Suprapubic skin (tissue), 4 donors: ENCODE measurements at places on chromosomes 6 and 20.

GRCh38 chr20:47392721-47393073 is 36.2 kb upstream of the ZMYND8 start:
- DNase-seq = no peak

- DNase-seq = no peak
Observed at GRCh38 chr6:97000138-97000537, 75.6 kb downstream of the KLHL32 start.

GRCh38 chr20:63521602-63522001 is 1.0 kb downstream of the PPDPF start:
- no peak for DNase-seq

DNA sequence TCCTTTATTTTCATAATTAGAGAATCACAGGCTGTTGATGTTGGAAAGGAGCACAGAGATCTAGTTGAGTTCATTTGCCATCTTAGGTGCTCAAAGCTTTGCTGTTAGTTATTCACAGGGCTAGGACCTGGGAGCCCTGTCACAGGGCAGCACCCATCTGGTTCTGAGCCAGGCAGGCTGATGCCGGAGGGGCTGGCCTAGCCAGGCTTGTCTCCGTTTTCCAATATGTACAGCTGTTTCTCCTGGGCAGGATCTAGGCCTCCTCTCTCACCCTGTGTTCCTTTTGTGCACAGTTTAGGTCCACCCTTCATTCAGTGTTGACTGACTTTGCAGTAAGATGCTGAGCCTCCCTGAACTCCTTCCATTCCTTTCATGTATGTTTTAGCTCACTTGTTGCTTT is 33.4 kb downstream of the LRRC1 start:
- DNase-seq = no peak

DNA sequence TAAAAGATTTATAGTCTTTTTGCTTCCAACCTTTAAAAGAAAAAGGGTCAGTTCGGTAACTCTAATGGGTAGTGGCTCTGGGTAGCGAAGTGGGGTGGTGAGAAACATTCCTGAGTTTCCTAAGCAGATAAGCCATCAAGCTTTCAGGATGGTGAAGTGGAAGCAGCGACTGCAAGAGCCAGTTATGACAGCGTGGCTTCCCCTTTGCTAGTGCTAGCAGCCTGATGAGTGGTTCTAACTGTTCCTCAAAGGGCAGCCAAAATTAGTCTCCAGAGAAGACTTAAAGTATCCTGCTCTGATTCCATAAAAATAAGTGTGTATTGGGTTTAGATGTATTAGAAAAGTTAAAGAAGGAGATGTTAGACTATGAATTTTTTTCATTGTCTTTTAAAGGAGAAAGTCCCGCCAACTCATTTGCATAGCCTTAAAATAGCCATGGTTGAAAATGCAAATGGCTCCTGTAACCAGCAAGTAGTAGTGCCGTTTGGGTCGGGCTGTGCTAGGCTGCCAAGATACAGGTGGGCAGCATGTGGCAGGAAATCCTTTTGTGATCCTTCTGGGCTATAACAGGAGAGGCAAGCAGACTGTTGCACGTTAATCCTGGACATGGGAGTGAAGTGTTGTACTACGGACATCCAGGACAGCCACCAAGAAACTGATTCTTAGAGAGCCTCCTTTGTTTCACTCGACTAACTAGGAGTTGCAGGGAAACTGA is 18.0 kb downstream of the ELOVL2 start:
- no peak for DNase-seq

GRCh38 chr6:159790956-159791598 is 810 bp downstream of the MRPL18 start:
- peak; percentile 70 for DNase-seq

DNA sequence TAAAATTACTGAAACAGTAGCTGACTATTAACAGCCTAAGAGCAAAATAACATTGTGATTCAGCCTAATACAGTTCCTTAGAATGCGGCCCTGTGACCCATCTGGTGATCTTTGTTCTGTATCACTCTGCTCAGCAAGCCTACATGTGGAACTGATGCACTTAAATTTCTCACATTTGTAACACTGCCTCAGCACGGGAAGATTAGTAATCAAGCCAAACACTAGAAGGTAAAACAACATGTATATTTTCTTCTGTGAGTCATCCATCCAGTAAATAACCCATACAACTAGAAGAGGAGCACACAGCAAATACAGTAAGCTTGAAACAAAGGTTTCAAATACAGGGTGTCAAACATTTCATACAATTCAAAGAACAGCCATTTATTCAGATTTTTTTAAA is 189.7 kb upstream of the NOX3 start:
- no peak for DNase-seq

DNA sequence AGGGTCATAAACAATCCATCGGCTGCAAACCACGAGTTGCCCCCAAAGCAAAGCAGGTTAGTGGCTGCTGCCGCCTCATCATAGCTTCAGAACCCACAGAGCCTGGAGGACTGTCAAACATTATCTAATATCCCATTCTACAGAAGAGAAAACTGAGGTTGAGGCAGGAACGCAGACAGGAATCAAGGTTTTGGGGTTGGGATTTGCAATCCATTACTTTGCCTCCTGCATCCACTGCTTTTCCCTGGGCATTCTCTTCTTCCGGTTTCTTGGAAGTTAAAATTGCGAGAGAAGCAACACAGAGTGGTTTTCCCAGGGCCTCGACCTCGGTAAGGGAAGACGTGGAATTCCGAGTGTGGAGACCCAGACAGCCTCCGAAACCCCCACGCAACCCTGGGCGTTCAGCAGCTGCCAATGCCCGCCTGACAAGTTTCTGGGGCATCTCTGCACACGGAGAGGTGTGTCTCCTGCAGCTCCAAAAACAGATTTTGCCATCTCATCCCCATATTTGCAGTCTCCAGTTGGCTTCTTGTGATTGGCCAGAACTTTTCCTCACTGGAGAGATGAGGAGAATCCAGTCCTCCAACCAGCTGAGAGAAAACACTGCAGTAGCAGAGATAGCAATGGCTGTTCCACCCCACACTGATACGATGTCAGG is 45.5 kb upstream of the SNAP25 start:
- DNase-seq = no peak

- DNase-seq = no peak
Observed at GRCh38 chr6:19052219-19052618, 665.1 kb downstream of the RNF144B start.

GRCh38 chr6:169142538-169142844 is 111.2 kb downstream of the THBS2 start:
- no peak for DNase-seq

DNA sequence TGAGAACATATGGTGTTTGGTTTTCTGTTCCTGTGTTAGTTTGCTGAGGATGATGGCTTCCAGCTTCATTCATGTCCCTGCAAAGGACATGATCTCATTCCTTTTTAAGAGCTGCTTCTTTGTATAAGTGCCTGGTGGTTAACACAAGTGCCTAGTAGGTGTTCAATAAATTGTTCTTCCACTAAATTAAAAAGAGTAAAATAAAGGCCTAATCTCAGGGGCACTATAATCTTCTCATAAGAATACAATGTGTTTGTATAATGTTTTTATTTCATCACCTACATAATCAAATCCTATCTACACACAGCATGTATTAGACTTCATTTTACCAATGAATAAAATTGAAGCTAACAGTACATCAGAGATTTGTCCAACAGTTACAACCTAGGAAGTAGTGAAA is 252.7 kb downstream of the KHDC1L start:
- DNase-seq = no peak

GRCh38 chr6:46719099-46719498 is 16.1 kb downstream of the PLA2G7 start:
- DNase-seq = no peak

DNA sequence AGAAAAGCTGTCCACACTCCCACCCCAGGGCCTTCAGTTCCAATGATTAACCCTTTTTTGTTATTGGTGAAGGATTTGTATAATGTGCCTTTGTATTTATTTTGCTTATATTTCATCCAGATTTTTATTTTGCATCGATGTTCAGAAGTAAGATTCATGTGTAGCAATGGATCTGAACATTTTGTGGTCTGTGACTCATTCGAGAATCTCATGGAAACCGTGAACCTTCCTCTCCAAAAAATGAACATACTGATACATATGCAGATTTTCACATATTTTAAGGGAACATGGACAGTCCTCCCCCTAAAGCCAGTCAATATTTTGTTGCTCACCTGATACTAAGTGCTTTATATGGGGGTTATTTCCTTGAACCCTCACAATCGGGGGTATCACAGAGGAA is 421.8 kb upstream of the SOX4 start:
- no peak for DNase-seq

DNA sequence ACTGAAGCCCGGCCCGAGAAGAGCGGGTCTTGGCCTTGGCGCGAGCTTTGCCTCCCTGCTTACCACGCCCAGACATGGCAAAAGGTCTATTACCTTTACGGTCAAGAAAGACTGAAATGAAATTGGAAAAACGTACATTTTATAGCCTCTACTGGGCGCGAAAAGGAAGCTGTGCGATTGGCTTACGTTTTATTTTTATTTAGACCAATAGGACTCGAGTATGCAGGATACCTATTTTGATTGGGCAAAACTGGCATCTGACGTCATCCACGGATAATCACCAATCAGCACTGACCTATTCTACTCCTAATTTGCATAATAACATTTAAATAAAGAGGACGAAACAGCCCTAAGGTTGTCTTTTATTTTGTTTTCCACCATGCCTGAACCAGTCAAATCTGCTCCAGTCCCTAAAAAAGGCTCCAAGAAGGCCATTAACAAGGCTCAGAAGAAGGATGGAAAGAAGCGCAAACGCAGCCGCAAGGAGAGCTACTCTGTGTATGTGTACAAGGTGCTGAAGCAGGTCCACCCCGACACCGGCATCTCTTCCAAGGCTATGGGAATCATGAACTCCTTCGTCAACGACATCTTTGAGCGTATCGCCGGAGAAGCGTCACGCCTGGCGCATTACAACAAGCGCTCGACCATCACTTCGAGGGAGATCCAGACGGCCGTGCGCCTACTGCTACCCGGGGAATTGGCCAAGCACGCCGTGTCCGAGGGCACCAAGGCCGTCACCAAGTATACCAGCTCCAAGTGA is 97.4 kb downstream of the OR2B2 start:
- no peak for DNase-seq

- peak; percentile 87 for DNase-seq
Observed at GRCh38 chr20:58021481-58021880, 207.0 kb downstream of the ANKRD60 start.

GRCh38 chr6:115982453-115982852 is 78.2 kb downstream of the FRK start:
- DNase-seq = no peak

DNA sequence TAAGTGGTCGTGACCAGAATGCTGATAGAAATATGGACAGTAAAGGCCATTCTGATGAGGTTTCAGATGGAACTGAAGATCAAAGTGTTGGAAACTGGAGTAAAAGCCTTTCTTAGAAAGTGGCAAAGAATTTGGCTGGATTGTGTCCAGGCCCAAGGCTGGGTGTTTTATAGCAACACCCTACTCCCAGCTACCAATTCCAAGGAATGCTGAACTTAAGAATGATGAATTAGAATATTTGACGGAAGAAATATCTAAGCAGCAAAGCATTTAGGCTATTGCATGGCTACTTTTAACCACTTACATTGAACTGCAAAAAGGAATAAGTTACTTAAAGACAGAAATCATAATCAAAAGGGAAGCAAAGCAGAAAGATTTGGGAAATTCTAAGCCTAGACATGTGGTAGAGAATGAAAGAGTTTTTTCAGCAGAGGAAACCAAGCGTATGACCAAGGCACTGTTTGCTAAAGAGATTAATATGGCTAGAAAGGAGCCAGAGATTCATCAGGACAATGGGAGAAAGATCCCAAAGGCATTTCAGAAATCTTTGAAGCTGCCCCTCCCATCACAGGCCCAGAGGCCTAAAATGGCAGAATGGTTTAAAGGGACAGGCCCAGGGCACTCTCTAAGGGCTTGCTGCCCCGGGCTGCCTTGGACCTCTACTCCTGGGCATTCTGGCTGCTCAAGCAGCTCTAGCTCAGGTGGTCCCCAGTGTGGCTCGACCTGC is 25.8 kb downstream of the SDHAF4 start:
- no peak for DNase-seq

DNA sequence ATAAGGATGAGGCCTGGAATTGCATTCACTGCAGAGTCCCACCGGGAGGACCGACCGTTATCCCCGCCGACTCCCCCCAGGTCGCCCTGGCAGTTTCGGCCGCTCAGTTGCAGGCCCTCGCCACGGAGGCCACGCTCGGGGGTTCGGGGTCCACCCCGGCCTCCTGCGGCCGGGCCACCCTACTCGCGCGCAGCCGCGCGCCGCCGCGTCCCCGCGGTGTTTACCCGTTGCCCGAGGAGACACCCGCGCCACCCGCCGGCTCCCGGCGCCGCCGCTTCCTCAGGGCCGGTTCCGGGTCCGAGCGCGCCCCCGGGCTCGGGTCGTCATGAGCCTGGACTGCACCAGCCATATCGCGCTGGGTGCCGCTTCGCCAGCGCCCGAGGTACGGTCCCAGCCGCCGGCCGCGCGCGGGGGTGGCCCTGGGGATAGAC is at the start of gene CCDC170:
TSS of gene CCDC170 (plus strand) at position 214 of the 431 bp plus-strand sequence. CDS start at position 326, 112 bp downstream.
- DNase-seq = no peak

- DNase-seq = no peak
Observed at GRCh38 chr6:134436281-134436815, 118.4 kb upstream of the SGK1 start.

DNA sequence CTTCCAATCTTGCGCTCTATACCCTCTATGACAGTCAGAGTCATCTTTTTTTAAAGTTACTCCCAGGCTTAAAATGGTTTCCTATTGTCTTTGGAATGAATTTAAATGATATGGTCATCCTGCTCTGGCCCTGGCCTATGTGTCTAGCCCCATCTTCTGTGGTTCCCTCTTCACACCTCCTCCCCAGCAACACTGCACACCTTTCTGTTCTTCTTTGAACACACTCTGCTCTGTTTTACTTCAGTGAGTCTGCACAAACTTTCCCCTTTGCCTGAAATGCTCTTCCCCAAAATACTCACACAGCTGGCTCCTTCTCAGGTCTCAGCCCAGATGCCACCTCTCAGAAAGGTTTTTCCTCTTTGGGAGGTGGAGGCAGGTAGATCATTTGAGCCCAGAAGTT is 132.7 kb downstream of the FYN start:
- no peak for DNase-seq

GRCh38 chr6:73710470-73710869 is 14.5 kb downstream of the CD109 start:
- DNase-seq = no peak

DNA sequence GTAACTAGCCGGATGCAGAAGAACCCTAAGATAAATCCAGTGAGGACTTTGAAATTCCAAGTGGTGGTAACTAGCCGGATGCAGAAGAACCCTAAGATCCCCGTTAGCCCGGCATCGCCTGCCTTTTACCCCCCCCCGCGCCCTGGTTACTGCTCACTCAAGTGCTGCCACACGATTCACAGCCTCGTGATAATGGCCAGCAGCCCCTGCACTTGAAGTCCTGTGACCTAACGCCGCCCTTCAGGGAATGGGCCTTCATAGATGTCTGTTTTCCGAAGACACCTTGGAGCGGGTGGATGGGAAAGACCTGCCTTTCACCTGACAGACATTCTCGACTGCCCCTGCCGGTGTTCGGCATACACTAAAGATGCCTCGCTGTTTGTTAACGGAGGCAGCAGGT is 127.9 kb downstream of the HUS1B start:
- DNase-seq = no peak
